NCI-H1930 (cell line): ENCODE measurements at places on chromosomes 2 and 18.

GRCh38 chr18:13513021-13513420 lies 213.3 kb downstream of the FAM210A start:
- no peak for DNase-seq

GRCh38 chr2:144003460-144004075 lies 516.4 kb downstream of the ZEB2 start:
- no peak for DNase-seq

DNA sequence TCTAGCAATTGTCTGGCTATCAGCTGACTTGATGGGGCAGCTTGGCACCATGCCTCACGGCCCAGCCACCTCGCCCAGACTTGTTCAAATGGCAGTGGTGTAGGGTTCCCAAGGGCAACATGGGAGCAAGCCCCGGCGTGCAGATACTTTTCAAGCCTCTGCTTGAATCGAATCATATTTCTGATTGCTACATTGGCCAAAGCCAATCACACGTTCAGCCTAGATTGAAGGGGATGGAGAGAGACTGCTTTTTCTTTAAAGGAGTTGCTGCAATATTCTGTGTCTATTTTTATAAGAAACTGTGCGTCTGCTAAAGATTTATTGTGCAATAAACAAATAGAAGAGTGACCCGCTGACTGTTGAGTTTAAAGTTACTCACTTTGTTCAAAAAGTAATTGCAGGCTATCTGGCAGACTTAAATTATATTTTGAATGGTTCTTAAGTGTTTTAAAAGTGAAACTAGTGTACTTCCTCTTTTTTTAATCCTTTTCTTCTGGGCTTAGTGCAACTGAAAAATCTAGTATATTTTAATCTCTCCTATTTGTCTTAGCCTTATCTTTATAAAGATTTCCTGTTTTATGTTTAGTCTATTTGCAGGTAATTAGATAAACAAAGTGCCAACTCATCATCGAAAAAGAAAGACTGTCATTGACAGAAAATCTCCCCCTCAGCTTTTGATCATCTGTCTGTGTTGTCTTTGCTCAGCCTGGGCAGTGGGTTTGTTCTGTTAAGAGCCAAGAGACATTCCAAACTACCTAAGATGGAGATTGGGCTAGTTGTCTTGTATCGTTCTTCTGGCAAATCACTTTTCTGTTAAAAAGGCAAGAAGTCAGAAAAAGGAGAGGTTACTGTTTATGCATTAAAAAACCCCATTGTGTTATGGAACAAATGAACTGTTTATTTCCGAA lies 156.1 kb downstream of the TPGS2 start:
- no peak for DNase-seq

GRCh38 chr2:19228181-19228593 lies 130.2 kb downstream of the OSR1 start:
- no peak for DNase-seq

DNA sequence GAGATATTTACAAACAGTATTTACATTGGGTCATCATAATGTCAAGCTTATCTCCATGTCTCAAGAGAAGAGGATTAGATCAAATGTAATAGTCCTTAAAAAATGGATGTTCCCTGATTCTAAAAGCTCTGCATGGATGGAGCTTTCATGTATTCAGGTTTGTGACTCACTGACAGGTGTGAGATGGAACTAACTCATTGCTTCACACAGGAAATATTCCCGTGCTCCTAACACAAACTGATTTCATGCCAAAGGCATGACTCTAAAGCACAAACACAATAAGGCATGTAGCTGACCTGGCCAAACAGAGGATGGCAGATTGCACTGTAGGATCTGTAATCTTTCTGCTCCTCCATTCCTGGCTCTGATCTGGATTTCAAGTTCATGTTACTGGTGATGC lies 110.0 kb downstream of the ALK start:
- DNase-seq = no peak

GRCh38 chr18:5912566-5912965 lies 17.2 kb upstream of the TMEM200C start:
- DNase-seq = no peak

DNA sequence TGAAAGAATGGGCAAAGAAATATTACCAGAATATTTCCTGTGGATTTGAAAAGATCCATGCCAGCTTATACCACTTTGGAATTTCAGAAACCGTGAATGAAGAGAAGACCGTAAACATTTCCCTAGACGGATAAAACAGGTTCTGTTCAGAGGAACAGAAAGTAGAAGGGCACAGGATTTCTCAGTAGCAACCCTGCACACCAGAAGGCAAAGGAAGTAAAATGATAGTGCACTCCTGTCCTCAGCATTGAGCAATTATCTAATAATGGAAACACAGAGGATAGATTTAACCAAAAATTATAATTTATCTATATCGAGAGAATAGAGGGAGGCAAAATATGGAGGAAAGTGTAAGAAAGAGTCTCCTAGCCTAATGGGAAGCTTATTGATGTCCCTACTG lies 87.0 kb upstream of the ITGA6 start:
- DNase-seq = no peak

DNA sequence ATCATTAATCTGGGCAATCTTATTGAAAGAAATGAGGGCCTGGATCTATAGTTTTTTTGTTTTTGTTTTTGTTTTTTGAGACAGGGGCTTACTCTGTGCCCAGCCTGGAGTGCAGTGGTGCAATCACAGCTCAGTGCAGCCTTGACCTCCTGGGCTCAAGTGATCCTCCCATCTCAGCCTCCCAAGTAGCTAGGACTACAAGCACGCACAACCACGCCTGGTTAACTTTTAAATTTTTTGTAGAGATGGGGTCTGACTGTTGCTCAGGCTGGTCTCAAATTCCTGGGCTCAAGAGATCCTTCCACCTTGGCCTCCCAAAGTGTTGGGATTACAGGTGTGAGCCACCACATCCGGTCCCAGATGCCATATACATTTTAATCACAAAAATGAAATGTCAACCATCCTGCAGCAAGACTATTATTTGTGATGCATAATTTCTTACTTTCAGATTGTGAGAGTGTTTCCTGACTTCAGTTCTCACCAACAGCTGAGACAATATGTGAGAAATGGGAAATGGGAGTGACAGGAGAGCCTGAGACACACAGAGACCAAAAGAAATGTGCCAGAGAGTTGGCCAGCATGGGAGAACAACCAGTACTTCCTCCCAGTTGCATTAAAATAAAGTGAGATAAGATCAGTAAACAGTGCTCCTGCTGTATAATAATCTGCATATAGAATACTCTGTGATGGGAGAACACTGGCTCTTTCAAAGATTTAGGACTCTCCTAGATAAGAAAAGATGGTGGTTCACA lies 87.6 kb downstream of the METTL8 start:
- no peak for DNase-seq

DNA sequence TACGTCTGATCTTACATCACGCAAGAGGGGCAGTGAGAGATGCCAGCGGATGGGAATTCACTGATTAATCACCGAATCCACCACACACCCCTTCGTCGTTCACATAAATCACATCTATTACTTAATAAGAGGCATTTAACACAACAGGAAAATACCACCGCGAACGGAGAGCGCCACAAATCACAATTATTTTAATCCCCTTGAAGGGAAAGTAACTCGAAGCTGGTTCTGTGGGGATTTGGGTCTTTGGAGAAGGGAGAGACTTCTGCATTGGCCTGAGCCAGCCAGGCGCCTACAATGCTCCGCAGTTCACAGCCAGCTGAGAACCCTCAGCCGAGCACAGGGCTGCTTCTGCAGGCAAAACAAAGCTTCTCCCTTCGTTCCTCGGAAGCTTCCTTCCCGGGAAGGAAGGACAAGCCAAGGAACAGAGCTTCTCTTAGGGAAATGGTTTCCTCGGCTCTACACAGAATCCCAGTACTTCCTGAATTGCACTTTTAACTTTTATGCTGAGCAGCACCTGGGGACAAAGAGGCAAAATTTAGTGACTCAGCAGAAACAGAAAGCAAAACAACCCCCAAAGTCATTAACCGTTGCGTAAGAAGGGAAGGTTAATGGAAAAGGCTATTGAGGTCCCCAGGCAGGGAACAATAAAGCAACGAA lies at the start of gene LRP1B:
TSS of gene LRP1B (minus strand) at position 7 of the 660 bp plus-strand sequence. CDS start 287 bp downstream, outside the sequence.
- DNase-seq = no peak

DNA sequence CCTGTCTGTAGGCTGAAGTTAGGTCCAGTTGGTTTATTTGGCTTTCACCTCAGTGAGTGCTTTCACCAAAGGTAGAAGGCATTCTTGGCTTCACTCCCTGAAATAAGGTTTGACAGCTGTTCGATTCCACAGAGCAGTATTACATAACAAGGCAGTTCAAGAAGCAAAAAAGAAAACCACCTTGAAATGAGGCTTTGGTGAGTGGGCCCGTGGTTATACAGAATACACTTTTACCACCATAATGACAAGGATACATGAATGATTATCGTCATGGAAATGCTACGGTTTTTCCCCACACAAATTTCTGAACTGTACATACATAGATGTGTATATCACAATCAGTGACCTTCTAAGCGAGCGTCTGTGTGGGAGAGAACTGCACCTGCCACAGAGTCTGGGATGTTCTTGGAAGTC lies 80.0 kb upstream of the CHRNA1 start:
- DNase-seq = no peak

DNA sequence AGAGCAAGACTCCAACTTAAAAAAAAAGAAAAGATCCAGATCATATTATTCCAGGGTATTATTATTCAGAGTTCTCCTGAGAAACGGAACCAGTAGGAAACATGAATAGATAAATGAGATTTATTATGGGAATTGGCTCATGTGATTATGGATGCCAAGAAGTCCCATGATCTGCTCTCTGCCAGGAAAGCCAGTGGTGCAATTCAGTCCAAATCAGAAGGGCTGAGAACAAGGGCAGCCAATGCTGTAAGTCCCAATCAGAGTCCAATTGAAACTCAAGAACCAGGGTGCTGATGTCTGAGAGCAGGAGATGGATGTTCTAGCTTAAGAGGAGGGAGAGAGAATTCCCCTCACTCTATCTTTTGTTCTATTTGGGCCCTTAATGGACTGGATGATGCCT lies 7.8 kb downstream of the SCYGR2 start:
- DNase-seq = no peak

DNA sequence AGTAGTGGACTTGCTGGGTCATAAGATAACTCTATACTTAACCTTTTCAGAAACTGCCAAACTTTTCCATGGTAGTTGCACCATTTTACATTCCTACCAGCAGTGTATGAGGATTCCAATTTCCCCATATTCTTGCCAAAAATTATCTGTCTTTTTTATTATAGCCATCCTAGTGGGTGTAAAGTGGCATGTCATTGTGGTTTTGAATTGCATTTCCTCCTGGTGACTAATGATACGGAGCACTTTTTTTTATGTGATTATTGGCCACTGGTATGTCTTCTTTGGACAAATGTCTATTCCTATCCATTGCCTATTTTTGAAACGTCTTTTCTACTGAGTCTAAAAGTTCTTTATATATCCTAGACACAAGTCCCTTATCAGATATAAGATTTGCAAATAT lies 44.3 kb downstream of the CACNB4 start:
- DNase-seq = no peak

GRCh38 chr2:210370562-210370961 lies 55.6 kb upstream of the MYL1 start:
- DNase-seq = no peak

GRCh38 chr2:38148501-38148900 lies 72.5 kb upstream of the CYP1B1 start:
- no peak for DNase-seq

DNA sequence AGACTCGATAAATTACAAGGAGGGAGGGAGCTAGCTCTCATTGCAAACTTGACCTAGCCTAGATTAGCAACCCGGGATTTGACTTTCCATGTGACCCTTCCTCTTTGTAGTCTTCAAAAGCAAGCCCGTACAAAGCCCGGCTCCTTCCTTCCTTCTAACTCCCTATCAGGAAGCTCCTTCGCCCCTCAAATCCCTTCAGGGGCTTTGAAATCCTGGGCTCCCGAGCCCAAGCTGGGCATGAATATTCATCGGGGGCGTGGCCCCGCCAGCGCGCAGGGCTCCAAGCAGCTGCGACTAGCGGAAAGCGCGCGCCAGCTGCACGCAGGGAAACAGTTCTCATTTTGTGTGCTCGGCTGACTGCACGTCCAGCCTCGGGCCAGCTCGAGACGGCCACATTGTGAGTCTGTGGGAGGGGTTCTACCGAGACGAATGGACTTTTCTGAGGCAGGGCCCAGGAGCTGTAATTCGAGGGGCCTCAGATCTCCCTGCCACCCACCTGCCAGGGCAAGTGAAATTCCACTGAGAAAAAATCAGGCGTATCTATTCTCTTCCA lies 84.0 kb upstream of the PELI1 start:
- DNase-seq = peak; percentile 43

DNA sequence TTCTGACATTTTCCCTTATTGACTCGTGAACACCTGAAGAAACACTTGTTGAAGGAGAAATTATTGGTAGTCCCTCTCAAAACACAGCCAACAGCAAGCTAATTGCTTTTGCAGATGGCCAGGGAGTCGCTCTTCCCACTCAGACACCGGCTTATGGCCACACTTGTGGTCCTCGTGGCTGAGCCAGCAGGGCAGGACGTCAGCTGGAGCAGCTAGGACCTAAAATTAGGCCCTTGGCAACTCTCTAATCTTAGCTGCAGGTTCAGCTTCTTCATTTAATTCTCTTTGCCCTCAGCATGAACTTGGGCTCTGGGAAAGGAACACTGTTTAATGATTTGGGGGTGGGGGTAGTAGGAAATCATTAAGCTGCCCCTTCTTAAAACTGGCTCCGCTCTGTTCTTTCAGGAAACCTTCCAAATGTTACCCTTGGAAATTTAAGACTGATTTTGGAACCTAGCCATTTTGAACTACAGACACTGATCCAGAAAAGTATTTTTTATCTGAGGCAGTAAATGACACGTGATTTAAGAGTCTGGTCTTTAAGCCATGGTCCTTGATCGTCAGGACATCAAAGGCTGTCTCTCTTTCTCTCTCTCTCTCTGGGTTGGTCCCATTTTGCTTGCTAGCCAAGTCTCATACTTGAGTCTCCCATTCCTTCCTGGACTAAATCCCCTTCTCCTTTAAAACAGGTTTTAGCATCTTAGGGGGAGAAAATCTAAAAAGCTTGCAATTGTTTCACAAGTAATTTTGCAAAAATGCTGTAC lies 77.5 kb downstream of the CDK15 start:
- DNase-seq = no peak

GRCh38 chr2:26457251-26457666 lies 20.7 kb downstream of the OTOF start:
- DNase-seq = no peak

GRCh38 chr2:76870011-76870410 lies 652.2 kb downstream of the LRRTM4 start:
- no peak for DNase-seq

DNA sequence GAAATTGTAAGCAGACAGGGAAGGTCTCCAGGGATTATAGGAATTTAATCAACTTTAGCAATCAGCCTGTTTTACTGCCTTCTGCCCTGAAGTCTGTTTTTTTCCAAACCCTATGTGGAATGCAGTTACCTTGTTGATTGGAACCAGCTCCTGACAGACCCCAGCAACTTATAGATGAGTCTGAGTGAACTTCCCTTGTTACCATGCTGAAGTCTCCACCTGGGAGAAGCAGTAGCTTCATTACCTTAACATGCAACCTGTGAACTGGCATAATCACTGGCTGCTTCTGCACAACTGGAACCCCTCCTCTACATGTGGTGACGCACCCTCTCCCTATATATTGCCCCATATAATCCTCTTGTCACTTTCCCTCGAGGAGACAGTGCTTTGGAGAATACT lies 226.3 kb upstream of the SPOPL start:
- no peak for DNase-seq

GRCh38 chr2:164917296-164917903 lies 37.9 kb downstream of the SLC38A11 start:
- peak; percentile 28 for DNase-seq
